Stimulated activated CD8-positive, alpha-beta memory T cell treated with anti-CD3 and anti-CD28 coated beads, Interleukin-7, amount 100 ng/mL, for 1 hour (primary cell): ENCODE measurements at places on chromosomes 7 and 10.
A peak's percentile ranks its signal among the peaks of the same experiment; 100 is the strongest.

DNA sequence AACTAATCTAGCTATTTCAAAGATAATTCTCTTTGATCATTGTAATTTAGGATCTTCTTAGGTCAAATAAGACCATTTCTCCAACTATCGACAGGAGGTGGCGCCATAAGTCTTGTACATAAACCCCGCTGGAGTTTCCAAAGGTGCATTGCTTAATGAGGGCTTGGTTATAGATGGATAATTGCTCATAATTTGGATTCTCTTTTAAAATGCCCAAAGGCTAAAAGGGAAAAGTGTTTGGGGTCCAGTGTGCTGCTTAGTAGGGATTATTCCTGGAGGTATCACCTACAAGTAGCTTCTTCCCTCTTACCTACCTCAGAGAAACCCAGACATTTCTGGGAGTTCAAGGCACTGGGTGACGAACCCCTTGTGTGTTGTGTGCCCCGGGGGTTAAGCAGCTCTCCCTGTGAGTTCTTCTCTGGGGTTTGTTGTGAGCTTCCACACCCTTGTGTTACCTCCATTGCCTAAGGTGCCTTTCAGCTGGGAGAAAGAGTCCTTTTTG, 75.2 kb downstream of the PAXIP1 start:
- DNase-seq: peak; percentile 62

DNA sequence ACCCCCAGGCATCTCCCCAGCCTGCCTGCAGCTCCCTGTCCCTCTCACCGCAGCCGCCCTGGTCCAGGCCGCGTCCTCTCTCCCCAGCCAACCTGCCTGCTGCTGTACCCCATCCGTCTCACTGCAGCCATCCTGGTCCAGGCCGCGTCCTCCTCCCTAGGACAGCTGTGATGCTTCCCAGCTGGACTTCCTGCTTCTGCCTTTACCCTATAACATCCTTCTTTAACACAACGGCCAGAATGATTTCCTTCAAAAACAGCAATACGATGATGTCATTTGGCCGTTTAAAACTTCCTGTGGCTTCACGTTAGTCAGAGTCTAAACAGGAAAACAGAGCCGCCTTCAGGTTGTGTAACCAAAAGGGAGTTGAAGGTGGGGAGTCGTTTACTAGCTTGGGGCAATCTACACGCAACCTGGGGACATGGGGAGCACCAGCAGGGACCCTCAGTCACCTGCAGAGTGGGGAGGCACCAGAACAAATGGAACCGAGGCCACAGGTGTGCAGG, 32.2 kb upstream of the ZFAND2A start:
- no peak for DNase-seq

DNA sequence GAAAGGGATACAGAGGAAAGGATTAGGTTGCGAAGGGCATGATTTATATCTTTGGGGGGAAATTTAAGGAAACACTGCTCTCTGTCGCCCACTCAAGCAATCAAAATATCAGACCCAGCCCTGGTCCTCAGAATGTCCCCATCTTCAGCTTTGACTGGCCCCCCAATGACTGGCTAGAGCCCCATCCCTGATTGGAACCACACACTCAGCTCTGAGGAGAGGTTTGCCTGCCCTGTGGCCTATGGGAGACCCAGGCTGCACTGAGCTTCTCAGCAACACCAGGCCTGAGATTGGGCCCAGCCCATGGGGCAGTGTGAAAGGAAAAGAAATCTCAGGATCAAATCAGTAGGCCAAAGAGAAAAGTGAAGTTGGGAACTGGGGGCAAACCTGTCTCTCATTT, 69.5 kb downstream of the ADCYAP1R1 start:
- no peak for DNase-seq

DNA sequence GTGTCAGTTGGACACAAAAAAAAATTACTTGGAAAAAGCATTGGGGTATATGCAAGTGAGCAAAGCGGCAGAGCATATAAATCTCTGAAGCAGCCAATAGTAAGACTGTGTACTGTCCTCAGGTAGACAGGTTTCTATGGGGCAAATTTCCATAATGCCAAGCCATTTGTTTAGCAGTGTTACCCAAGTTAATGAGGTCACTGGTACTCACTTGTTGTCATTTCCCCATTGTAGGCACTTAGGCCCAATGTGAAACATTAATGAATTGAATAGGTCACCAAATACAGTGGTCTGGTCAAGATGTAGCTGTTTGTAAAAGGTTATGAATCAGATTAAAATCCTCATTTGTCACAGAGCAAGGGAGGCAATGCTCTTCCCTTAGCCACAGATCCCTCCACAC, 27.5 kb downstream of the HOXA1 start:
- no peak for DNase-seq

GRCh38 chr10:12042409-12042796, 206 bp downstream of the UPF2 start:
- peak; percentile 32 for DNase-seq

- no peak for DNase-seq
These were observed 27.9 kb upstream of the CHCHD3 start for GRCh38 chr7:133109816-133110215.

GRCh38 chr10:28479425-28479865, 53.5 kb upstream of the WAC start:
- no peak for DNase-seq

DNA sequence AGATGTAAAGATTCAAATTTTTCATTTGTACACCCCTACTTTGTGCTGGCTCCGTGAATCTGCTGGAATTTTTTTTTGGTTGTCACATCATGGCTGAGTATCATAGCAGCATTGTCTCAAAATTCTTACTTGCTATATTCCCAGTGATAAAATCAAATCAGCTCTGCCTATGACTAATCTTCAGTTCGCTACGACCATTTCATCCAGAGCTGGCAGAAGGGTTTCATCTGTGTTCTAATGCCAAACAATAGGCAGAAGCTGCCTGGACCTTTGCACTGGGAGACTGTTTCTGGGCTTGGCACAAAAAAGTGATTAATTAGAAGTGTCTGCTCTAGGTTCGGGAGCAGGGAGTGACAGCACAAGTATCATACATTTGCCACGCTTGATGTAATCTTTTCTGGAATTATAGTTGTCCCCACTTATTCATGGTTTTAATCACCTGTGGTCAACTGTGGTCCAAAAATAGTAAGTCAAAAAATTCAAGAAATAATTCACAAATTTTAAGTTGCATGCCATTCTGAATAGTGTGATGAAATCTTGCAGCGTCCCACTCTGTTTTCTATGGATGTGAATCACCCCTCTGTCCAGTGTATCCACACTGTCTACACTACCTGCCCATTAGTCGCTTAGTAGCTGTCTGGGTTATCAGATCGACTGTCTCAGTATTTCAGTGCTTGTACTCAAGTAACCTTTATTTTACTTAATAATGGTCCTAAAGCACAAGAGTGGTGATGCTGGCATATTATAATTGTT, 120.5 kb upstream of the IMMP2L start:
- no peak for DNase-seq

DNA sequence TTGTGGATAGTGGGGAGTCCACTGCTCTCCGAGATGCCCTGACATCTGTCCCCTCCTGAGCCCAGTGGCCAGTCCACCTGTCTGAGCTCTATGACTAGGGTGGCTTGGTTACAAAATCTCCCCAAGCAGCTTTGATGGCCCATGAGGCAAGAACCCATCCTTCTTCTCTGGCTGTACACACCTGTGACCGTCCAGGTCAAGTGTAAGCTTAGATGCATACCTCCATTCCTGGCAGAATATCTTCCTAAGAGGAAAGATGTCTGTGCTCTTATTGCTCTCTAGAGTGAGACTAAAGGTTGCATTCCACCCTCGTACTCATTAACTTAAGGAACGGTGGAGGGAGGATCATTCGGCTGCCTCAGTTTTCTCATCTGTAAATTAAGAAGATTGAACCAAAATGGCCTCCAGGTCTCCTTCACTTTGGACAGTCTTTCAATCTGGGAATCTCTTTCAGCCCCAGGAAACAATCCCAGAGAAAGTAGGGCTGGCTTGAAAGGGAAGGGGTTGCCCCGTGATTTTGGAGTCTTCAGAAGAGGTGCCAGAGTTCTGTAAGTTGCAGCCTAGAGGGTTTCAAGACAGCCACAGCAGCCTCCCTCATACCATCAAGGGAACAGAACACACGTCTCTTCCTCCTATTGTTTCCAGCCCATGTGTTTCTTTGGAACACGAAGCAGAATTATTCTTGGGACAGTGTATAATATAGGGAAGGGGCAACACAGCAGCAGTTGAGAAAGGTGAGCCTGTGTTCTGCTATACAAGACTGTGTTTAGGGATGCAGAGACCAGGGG, 5.5 kb downstream of the HOXA4 start:
- DNase-seq: no peak

DNA sequence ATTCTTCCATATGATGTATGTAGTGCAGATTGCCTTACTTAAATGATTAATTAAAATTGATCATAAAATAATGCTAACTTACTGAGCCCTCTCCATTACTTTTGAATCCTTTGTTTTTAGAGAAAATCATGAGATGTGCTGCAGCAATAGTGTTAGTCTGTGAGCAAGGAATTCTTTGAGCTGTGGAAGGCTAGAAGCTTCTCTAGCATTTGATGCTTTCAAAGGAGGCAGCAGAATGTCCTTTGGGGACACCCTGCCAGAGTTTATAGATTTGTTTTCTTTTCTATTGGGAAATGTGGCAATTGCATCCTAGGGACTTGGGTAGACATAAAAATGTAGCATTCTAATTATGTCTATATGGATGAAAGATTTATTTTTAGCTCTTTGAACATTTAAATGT, 284.1 kb upstream of the SMIM30 start:
- no peak for DNase-seq

GRCh38 chr7:81404669-81405068, 365.2 kb downstream of the HGF start:
- DNase-seq: no peak
